CD4-positive, CD25-positive, alpha-beta regulatory T cell (primary cell): ENCODE measurements at places on chromosomes 2 and 18. TPM values are rescaled to one million over a fixed set of nuclear protein-coding genes. Genes with fewer than 3 reads are reported as not detected.

GRCh38 chr18:6557057-6557769 lies 142.5 kb upstream of the L3MBTL4 start:
- no peak for DNase-seq

DNA sequence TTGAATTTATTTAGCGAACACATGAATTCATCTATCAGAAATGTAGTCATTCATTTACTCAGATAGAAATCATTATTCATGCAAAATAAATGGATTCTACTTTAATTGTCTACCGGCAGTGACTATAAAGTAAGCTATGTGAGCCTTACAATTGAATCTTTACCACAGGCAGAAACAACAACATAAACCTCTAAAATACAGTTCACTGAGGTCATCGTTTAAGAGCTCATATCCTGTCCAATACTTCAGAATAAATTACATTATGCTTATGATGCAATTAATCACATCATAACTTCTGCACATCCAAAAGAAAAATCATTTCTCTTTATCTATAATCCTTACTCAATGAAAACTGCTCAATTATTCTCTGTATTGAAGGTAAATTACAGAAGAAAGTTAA lies 244.7 kb downstream of the HNMT start:
- DNase-seq, result no peak

DNA sequence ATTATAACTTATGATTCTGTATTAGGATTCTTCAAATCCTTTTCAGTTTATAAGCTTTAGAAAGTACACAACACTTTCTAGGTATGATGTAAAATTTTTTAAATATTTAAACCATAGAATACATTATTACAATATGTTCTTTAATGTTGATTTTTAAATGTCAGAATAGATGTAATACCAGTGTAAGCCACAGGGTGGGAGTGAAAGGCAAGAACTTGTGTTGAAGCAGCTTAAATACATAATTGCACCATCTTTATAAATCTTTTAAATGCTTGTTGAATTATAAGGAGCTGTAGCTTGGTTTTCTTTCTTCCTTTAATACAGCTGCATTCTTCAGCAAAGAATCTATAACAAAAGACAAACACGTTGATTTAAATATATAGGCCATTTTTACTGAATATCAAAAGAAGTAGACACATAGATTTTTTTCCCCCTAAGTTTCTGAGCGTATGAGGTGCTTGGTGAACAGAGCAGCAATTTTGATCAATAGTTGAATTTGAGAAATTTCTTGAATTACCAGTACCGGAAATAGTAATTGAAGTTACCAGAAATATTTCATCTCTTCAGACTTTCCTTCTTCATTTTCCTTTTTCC lies 63.0 kb downstream of the TANK start:
- no peak for DNase-seq

DNA sequence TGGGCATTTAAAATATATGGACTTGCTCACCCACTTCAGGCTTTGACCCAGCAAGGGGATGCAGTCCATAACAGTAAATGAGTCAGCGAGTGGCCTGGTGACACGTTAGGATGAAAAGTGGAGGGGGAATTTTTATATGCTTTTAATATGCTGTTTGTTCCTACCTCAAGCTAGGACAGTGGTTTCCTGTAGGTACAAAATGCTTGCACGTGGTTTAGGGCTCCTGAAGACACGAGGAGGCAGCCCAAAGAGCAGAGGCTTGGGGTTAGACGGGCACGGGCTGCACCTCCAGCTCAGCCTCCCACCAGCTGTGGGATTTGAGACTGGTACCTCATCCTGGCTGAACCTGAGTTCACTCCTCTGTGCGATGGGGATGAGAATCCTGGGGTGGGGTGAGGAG lies 306.2 kb upstream of the CXCR4 start:
- DNase-seq, result no peak

DNA sequence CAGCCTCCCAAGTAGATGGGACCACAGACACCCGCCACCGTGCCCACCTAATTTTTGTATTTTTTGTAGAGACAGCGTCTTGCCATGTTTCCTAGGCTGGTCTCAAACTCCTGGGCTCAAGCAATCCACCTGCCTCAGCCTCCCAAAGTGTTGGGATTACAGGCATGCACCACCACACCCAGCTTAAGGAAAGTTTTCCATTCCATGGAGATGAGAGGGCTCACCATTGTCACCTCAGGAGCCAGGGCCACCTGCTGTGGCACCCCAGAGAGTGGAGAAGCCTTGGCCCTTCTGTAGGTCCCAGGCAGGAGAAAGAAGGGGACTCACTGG lies 4.6 kb downstream of the SLC35F6 start:
- no peak for DNase-seq

- DNase-seq, result no peak
These were observed 851.8 kb upstream of the NXPH2 start for GRCh38 chr2:139631966-139632365.

DNA sequence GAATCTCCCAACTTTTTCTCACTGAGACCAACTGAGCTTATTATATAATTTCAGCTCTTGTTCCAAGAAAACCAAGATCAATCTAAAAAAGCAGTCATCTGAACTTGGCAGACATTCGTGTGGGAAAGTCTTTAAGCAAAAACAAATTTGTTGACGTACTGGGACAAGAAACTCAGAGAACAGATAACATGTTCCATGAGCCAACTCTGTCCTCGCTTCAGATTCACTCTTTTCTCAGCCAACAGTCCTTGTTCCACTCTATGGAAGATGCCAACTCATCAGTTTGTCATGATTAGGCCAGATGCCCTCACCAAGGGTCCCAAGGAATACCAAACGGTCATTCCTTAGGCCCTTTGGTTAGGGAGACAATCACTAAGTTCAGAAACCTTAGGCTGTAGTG lies 224.2 kb upstream of the CTAGE1 start:
- no peak for DNase-seq

- DNase-seq, result no peak
These were observed 42.4 kb downstream of the MBD2 start for GRCh38 chr18:54181856-54182602.

- DNase-seq, result no peak
These were observed 58.1 kb downstream of the MYO3B start for GRCh38 chr2:170235860-170236679.

DNA sequence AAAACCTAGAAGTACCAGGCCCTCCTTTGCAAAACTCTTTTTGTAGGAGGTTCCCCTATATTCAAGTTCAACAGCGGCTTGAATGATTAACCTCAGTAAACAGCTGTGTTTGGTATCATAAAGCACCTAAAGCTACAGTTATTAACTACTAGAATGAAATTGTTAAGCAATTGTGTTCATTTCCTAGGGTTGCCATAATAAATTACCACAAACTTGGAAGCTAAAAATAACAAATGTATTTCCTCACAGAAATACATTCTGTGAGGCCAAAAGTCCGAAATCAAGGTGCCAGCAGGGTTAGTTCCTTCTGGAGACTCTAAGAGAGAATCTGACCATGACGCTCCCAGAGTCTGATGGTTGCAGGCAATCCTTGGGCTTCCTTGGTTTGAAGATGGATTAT lies 202.1 kb upstream of the ACVR2A start:
- no peak for DNase-seq

DNA sequence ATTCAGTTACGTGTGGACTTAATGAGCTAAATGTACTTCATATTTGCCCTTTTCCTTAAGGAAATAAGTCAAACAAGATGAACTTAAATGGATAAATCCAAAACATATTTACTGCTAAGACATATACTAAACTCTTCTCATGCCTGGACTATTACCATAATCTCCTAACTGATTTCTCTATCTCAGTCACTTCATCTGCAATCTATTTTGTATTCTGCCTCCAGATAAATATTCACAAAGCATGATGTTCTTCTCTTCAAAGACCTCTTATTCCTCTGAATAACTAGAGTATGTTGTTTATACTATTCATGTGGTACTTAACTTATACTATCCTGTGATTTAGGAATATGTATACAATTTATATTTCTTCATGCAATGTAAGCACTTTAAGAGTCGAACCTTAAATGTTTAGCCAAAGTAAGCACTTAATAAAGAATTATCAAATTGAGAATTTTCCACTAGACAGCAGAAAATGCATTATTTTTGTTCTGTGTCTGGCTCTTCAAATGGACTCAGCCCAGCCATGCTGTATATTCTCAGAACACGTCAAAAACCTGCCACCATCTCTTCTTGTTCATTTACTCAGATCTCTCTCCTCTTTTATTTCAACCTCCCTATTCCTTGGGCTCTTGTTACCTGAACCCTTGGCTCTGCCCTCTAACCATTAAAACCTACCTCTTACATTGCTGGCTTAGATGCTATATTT lies 79.9 kb upstream of the ARHGAP28 start:
- no peak for DNase-seq

- no peak for DNase-seq
These were observed 187.4 kb downstream of the ARL4C start for GRCh38 chr2:234309431-234309830.

- DNase-seq, result no peak
These were observed 276.8 kb upstream of the EPAS1 start for GRCh38 chr2:46020416-46020815.

- DNase-seq, result no peak
These were observed 381.7 kb downstream of the NUP35 start for GRCh38 chr2:183505911-183506310.

GRCh38 chr2:119263656-119264055 lies 40.0 kb downstream of the STEAP3 start:
- no peak for DNase-seq

- DNase-seq, result no peak
These were observed 735.2 kb downstream of the MBD2 start for GRCh38 chr18:53489266-53489665.

The NXPH2 gene
- not detected for polyA plus RNA-seq

The UGT1A10 gene
- polyA plus RNA-seq, result not detected

The RAB17 gene
- polyA plus RNA-seq, result not detected

The COL4A3 gene
- not detected for polyA plus RNA-seq

The KCNJ13 gene
- not detected for polyA plus RNA-seq

The UGT1A5 gene
- not detected for polyA plus RNA-seq

The TUBB6 gene
- 2.4 TPM for polyA plus RNA-seq

The UGT1A4 gene
- not detected for polyA plus RNA-seq

The TMEM131 gene
- polyA plus RNA-seq, result 8.4 TPM

The SOCS6 gene
- 0.23 TPM for polyA plus RNA-seq

The CMPK2 gene
- 6.7 TPM for polyA plus RNA-seq

The SALL3 gene
- polyA plus RNA-seq, result not detected
